Activated naive CD8-positive, alpha-beta T cell treated with anti-CD3 and anti-CD28 coated beads, Interleukin-2, amount 10 ng/mL, durations not matched to agents 7 days and 5 days (primary cell): ENCODE measurements at places on chromosomes 7 and 10. TPM values are rescaled to one million over a fixed set of nuclear protein-coding genes. Genes with fewer than 3 reads are reported as not detected.

DEPP1 gene
- 0.23 TPM for total RNA-seq

GNAT3 gene
- total RNA-seq = not detected

GDF2 gene
- not detected for total RNA-seq

HABP2 gene
- total RNA-seq = not detected

CFAP70 gene
- total RNA-seq = 2.2 TPM

LIPJ gene
- total RNA-seq = 0.17 TPM

GPR158 gene
- not detected for total RNA-seq

C7orf57 gene
- 0.14 TPM for total RNA-seq

CYP2C9 gene
- not detected for total RNA-seq

FFAR4 gene
- not detected for total RNA-seq

ZNF488 gene
- total RNA-seq = not detected

HOXA3 gene
- not detected for total RNA-seq

DRGX gene
- not detected for total RNA-seq

KCNK18 gene
- total RNA-seq = not detected

ADAM22 gene
- 4.6 TPM for total RNA-seq

RPEL1 gene
- not detected for total RNA-seq

NPC1L1 gene
- total RNA-seq = 0.11 TPM

ADAMTS14 gene
- not detected for total RNA-seq

RBM48 gene
- total RNA-seq = 22.6 TPM

VAX1 gene
- total RNA-seq = not detected

ZNF316 gene
- total RNA-seq = 42.6 TPM

FLNC gene
- total RNA-seq = not detected

PLCE1 gene
- total RNA-seq = not detected

PDK4 gene
- 1.2 TPM for total RNA-seq

CALML3 gene
- not detected for total RNA-seq

CUZD1 gene
- total RNA-seq = 3.4 TPM

TSPAN33 gene
- 10.0 TPM for total RNA-seq

PON3 gene
- not detected for total RNA-seq

FBXL15 gene
- 16.3 TPM for total RNA-seq

EPO gene
- total RNA-seq = not detected

SUN3 gene
- total RNA-seq = not detected

NRAP gene
- total RNA-seq = not detected

LRRD1 gene
- total RNA-seq = not detected

UTF1 gene
- not detected for total RNA-seq

MRC1 gene
- 1.5 TPM for total RNA-seq

ARPC1A gene
- 50.6 TPM for total RNA-seq
